Renal cortical epithelial cell (primary cell): ENCODE measurements at places on chromosomes 3 and 15.

- no peak for DNase-seq
Observed at GRCh38 chr3:47273564-47273963, 9.0 kb downstream of the KIF9 start.

GRCh38 chr3:78507196-78507984, 1260.4 kb downstream of the ROBO1 start:
- DNase-seq, result peak; percentile 81

GRCh38 chr15:58957101-58957973, 23.9 kb upstream of the SLTM start:
- DNase-seq, result peak; percentile 54

- peak; percentile 44 for DNase-seq
Observed at GRCh38 chr3:24100696-24101402, 155.8 kb downstream of the NR1D2 start.

GRCh38 chr3:184982076-184982475, 170.1 kb downstream of the VPS8 start:
- DNase-seq, result no peak

- DNase-seq, result no peak
Observed at GRCh38 chr3:128316481-128316891, 150.2 kb downstream of the DNAJB8 start.

- DNase-seq, result no peak
Observed at GRCh38 chr3:25266677-25267076, 161.4 kb upstream of the RARB start.

GRCh38 chr15:85837881-85838280, 43.2 kb upstream of the KLHL25 start:
- no peak for DNase-seq

GRCh38 chr15:85878828-85879225, 84.1 kb upstream of the KLHL25 start:
- peak; percentile 39 for DNase-seq

DNA sequence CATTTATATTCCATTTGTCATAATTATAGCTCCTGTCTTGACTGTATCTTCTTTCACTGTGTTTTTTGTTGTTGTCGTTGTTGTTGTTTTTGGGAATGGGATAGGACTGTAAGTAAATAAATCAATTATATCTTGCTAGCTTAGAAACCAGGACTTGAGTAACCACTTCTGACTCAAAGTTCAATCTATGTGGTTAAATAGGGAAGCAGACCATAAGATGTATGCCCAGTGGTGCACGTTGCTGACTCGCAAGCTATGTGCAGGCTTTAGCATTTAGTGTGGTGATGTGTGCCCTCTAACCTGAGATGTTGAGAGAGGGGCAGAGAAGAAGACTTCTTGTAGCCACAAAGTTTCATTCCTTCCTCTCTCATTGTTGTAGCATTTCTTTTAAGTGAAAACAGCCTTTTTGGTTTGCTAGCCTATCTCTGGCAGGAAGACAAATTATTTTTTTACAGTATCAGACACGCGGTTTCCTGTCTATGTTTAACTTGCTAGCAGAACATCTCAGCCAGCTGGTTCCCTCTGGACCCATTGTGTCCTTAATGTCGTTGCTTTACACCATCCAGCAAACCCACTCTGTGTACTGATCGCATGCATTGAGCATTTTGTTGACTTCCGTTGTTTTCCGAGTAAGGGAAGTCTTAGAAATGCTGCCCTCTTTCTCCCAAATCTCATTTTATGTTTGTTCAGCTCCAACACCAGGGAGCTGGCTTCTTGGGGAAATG, 52.1 kb downstream of the TGFBR2 start:
- DNase-seq, result peak; percentile 75

- DNase-seq, result no peak
Observed at GRCh38 chr3:128825117-128825725, 54.2 kb upstream of the ACAD9 start.

GRCh38 chr15:58165661-58166060, 27.5 kb downstream of the AQP9 start:
- DNase-seq, result no peak

- DNase-seq, result no peak
Observed at GRCh38 chr15:59312205-59312604, 60.5 kb downstream of the MYO1E start.

GRCh38 chr15:26232691-26233090, 369.6 kb upstream of the ATP10A start:
- DNase-seq, result no peak

DNA sequence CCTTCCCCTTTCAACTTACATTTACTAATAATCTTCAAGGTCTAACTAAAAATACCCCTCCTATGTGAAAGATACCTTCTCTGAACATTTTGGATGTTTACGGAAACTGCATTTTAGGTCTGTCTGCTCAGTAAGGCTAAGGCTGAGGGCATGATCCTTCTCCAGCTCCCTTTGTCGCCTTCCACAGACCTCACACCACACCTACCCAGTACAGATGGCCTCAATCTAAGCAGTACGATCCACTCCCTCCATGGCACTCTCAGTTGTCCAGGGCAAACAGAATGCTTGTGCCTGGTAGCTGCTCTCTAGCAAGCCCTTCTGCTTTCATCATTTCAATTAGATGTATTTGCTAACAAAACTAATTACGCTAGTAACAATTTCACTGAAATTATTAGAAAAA, 178.3 kb downstream of the CNTN3 start:
- no peak for DNase-seq

GRCh38 chr3:94137377-94137776, 74.5 kb downstream of the NSUN3 start:
- DNase-seq, result peak; percentile 40
